ENCODE measurements at places on chromosomes 5 and 9.

- no peak overlapping the region for H3K4me3 ChIP-seq
- H3K36me3 ChIP-seq, result no peaks in the 10 kb centered on the region
- peaks cover 7% of the 10 kb centered on the region for H3K4me1 ChIP-seq
- no peak overlapping the region for H3K27ac ChIP-seq
Measured at GRCh38 chr5:30502277-30502676, 691.2 kb upstream of the CDH6 start.

- no peaks in the 10 kb centered on the region for H3K36me3 ChIP-seq
- no peak for DNase-seq
- H3K27ac ChIP-seq, result no peak overlapping the region
- H3K27me3 ChIP-seq, result no peaks in the 10 kb centered on the region
- no peaks in the 10 kb centered on the region for H3K4me1 ChIP-seq
- no peak overlapping the region for H3K4me3 ChIP-seq
Measured at GRCh38 chr9:135878528-135879236, 28.7 kb downstream of the CAMSAP1 start.

- H3K27me3 ChIP-seq, result no peaks in the 10 kb centered on the region
- H3K36me3 ChIP-seq, result peaks cover 16% of the 10 kb centered on the region
- DNase-seq, result no peak
- no peaks in the 10 kb centered on the region for H3K4me1 ChIP-seq
- H3K27ac ChIP-seq, result no peak overlapping the region
Measured at GRCh38 chr9:121756474-121757280, 105.2 kb downstream of the DAB2IP start.

GRCh38 chr9:136051837-136052471 is 43.1 kb downstream of the NACC2 start:
- H3K4me3 ChIP-seq, result peak overlapping the region; percentile 42
- H3K27ac ChIP-seq, result no peak overlapping the region
- no peaks in the 10 kb centered on the region for H3K36me3 ChIP-seq
- peaks cover 48% of the 10 kb centered on the region for H3K27me3 ChIP-seq

GRCh38 chr5:147586221-147586620 is 76.4 kb upstream of the DPYSL3 start:
- H3K4me1 ChIP-seq, result no peaks in the 10 kb centered on the region
- no peak overlapping the region for H3K4me3 ChIP-seq
- no peak overlapping the region for H3K27ac ChIP-seq

DNA sequence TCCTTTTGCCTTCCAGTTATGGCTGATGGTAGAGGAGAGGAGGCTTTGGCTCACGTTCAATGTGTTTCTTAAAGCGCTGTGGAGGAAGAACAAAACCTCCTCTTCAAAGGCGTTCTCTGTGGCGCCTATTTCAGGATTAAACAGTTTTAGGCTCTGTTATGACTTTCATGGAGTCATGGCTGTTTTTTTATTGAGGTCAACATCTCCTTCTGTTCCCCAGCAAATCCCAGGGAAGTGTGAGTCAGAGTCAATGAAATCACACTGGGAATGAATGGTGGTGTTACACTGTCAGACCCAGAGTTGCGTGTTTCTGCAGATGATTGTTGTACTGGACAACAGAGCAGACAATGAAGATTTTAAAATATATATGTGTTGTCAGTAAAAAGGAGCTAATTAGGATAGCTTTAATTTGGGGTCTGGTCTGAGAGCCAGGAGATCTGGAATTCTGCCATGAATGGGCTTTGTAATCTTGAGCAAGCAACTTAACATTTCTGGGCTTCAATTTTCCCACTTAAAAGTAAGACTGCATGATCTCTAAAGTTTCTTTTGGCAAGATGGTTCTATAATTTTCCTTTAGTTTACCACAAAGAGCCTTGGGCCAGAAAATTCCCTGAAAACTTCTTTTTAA is 240.7 kb downstream of the CSNK1G3 start:
- H3K27me3 ChIP-seq, result no peaks in the 10 kb centered on the region
- no peaks in the 10 kb centered on the region for H3K36me3 ChIP-seq
- peaks cover 25% of the 10 kb centered on the region for H3K4me1 ChIP-seq
- DNase-seq, result peak; percentile 83
- H3K27ac ChIP-seq, result no peak overlapping the region

DNA sequence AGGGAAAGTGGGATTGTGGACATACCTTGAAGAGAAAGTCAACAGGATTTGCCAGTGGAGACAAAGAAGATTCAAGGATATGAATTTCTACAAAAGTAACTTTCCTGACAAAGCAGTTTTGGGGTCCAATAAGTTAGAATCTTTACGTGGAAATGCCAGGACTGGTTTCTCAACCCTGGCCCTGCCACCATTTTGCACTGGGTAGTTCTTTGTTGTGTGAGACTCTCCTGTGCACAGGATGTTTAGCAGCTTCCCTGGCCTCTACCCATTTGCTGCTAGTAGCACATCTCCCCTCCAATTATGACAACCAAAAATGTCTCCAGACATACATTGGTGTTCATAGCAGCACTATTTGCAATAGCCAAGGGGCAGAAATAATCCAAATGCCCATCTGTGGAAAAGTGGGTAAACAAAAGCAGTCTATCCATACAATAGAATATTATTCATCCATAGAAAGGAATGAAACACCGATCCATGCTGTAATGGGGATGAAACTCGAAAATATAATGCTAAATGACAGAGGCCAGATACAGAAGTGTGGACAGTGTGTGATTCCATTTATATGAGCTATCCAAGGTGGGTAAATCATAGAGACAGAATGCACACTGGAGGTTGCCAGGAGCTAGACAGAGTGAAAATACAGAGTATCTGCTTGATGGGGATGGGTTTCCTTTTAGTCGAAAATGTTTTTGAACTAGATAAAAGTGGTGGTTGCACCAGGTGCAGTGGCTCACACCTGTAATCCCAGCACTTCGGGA is 91.4 kb downstream of the NSUN2 start:
- H3K27me3 ChIP-seq, result no peaks in the 10 kb centered on the region
- H3K4me1 ChIP-seq, result peaks cover 8% of the 10 kb centered on the region
- no peak for DNase-seq
- H3K36me3 ChIP-seq, result no peaks in the 10 kb centered on the region
- no peak overlapping the region for H3K27ac ChIP-seq
- no peak overlapping the region for H3K4me3 ChIP-seq

DNA sequence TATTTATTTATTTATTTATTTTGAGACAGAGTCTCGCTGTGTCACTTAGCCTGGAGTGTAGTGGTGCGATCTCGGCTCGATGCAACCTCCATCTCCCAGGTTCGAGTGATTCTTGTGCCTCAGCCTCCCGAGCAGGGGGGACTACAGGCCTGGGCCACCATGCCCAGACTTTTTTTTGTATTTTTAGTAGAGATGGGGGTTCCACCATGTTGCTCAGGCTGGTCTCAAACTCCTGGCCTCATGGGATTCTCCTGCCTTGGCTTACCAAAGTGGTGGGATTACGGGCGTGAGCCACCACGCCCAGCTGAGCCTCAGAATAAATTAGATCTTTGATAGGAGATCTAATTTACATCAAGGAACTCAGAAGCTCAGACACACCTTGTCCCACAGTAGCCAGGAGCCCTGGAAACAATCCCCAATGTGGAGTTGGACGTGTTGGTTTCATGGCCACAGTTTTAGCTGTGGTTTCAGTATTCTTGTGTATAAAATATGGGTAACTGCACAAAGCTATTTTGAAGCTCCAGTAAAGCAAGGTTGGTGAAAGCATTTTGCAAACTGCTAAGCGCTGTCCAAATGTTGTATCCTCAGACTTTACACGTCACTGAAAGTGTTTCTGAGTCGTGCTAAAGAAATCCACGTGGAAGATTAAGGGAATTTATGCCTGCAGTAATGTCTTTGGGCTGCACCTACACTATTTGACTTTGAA is 3.0 kb upstream of the HNRNPAB start:
- H3K27ac ChIP-seq, result no peak overlapping the region
- no peaks in the 10 kb centered on the region for H3K27me3 ChIP-seq
- no peak overlapping the region for H3K4me3 ChIP-seq
- peaks cover 7% of the 10 kb centered on the region for H3K4me1 ChIP-seq

GRCh38 chr5:173123416-173123815 is 20.9 kb upstream of the BNIP1 start:
- no peak overlapping the region for H3K4me3 ChIP-seq
- H3K27me3 ChIP-seq, result no peaks in the 10 kb centered on the region
- no peak overlapping the region for H3K27ac ChIP-seq
- no peak for DNase-seq
- H3K4me1 ChIP-seq, result no peaks in the 10 kb centered on the region
- H3K36me3 ChIP-seq, result no peaks in the 10 kb centered on the region

DNA sequence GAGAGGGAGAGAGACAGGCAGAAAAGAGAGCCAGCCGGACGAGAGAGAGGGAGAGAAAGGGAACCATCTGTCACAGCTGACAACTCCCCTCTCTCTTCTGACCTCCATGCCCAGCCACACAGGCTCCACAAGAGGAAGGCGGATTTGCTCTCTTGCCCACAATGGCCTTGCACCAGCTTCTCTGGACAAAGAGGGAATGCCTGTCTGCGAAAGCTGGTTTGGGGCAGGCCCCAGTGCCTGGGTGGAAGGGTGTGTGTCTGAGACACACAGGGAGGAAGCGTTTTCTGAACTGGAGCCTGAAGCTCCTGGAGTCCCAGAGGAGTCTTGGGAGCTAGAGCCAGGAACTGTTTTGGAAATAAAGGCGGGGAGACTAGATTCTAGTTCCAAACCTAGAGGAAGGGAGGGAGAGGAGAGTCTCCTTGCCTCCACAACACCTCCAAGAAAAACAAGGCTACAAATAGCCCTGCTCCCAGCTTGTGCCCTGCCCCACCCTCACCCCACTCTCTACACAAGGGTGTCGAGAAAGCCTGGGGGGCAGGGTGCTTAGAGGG is 12.5 kb downstream of the C1QTNF2 start:
- H3K36me3 ChIP-seq, result no peaks in the 10 kb centered on the region
- no peaks in the 10 kb centered on the region for H3K27me3 ChIP-seq
- no peak for DNase-seq
- H3K4me1 ChIP-seq, result peaks cover 11% of the 10 kb centered on the region
